ENCODE measurements at places on chromosomes 6 and 20. TPM values are rescaled to one million over a fixed set of nuclear protein-coding genes. Genes with fewer than 3 reads are reported as not detected.

GRCh38 chr6:68108233-68108835, 526.7 kb upstream of the ADGRB3 start:
- DNase-seq, result no peak

GRCh38 chr20:48788486-48789072, 39.2 kb downstream of the PREX1 start:
- peak; percentile 90 for DNase-seq

DNA sequence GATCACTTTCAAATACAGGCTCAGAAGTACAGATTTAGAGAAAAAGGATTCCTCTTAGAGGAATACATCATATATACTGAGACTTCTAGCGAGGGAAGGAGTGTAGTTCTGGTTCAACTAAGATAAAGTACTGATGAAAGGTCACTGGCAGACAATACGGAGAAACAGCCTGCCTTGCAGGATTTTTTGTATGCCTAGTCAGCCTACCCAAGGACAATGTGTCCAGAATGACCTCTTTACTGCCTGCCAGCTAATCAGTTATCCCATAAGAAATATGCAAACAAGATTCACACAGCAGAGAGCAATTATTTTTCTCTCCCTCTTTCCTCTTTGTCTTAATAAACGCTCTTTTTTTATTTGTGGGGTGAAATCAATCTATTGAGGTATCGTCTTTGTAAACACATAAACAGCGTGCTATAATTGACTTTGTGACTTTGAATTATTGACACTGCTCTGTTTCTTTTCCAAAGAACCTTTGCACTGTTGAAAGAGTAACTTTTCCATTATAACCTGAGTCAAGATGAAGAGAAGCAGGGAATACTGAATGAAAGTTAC, 1.4 kb upstream of the TSPYL4 start:
- no peak for DNase-seq

DNA sequence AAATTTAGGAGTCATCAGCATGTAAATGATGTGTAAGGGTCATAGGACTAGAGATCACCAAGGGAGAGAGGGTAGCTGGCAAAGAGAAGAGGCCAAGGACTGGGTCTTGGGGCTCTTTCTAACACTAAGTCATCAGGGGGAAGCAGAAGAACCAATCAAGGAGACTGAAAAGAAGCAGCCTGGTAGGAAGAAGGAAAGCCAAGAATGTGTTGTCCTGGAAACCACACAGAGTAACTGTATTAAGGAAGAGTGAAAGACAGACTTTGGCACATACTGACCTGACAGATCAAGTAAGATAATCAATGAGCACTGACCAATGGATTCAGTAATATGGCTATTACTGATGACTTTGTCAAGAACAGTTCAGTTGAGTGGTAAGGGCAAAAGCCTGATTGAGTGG, 42.3 kb upstream of the LAMA4 start:
- DNase-seq, result no peak

GRCh38 chr6:55957961-55958422, 82.6 kb upstream of the BMP5 start:
- DNase-seq, result no peak

GRCh38 chr6:143612186-143612585, 65.6 kb upstream of the PHACTR2 start:
- DNase-seq, result no peak

GRCh38 chr20:9147547-9148024, 78.7 kb downstream of the PLCB4 start:
- DNase-seq, result no peak

DNA sequence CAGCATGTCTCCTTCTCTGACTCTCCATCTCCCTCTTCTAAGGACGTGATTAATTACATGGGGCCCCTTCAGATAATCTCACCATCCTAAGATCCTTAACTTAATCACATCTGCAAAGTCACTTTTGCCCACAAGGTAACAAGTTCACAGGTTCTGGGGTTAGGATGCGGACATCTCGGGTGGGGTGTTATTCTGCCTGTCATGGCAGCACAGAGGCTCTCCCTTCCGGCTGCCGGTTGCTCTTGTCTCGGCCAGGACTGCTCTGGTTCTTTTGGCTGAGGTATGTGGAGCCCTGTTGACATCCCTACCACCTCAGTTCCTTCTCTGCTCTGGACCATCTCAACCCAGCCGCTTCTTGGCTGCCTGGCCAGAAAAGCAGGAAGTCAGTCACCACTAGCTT, 4.2 kb upstream of the CST11 start:
- DNase-seq, result no peak

- DNase-seq, result no peak
Observed at GRCh38 chr6:21949211-21949801, 347.5 kb downstream of the PRL start.

GRCh38 chr20:5148581-5148980, 21.8 kb downstream of the CDS2 start:
- DNase-seq, result no peak

GRCh38 chr20:37640600-37641561, 52.9 kb upstream of the CTNNBL1 start:
- DNase-seq, result no peak

GRCh38 chr6:169014211-169015197, 239.1 kb downstream of the THBS2 start:
- DNase-seq, result no peak

- DNase-seq, result no peak
Observed at GRCh38 chr6:45590696-45591184, 213.0 kb upstream of the SUPT3H start.

- DNase-seq, result no peak
Observed at GRCh38 chr6:135266675-135267074, 85.6 kb downstream of the MYB start.

GRCh38 chr6:129393654-129394053, 316.3 kb downstream of the ARHGAP18 start:
- DNase-seq, result peak; percentile 59

Gene EMILIN3
- not detected for total RNA-seq

Gene NFATC2
- total RNA-seq, result 38.0 TPM

Gene PLN
- not detected for total RNA-seq

Gene DOK5
- total RNA-seq, result not detected

Gene BPIFB2
- total RNA-seq, result not detected

Gene ANGPT4
- not detected for total RNA-seq

Gene SAMD3
- total RNA-seq, result 2.5 TPM

Data from B cell (primary cell).